ENCODE measurements at places on chromosomes 2 and 18.

GRCh38 chr2:160241251-160242137, 41.4 kb upstream of the ITGB6 start:
- no peak for DNase-seq

GRCh38 chr18:61697306-61697909, 195.4 kb downstream of the RNF152 start:
- DNase-seq: no peak

- no peak for DNase-seq
These were observed 16.4 kb downstream of the WDR35 start for GRCh38 chr2:19973466-19973865.

DNA sequence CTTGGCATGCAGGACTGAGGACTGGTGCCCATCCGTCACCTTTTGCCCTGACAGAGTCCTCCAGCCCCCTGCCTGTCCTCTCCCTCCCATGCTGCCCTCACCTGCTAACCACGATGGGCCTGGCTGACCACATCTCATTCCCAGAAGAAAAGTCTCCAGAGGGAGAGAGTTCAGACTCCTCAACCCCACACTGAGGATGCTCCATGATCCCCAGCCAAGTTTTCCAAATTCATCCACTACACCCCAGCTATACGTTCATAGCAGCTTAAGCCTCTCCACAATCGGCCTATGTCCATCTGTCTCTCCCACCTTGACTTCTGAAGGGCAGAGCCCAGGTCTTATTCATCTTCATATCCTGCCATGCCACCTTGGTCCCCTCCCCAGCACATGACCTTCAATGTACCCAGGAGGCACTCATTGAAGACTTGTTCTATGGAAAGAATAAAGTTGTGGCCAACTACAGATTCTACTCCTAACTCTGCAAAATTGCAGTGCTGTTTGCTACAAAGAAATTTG, 115.6 kb upstream of the ID2 start:
- DNase-seq: no peak

DNA sequence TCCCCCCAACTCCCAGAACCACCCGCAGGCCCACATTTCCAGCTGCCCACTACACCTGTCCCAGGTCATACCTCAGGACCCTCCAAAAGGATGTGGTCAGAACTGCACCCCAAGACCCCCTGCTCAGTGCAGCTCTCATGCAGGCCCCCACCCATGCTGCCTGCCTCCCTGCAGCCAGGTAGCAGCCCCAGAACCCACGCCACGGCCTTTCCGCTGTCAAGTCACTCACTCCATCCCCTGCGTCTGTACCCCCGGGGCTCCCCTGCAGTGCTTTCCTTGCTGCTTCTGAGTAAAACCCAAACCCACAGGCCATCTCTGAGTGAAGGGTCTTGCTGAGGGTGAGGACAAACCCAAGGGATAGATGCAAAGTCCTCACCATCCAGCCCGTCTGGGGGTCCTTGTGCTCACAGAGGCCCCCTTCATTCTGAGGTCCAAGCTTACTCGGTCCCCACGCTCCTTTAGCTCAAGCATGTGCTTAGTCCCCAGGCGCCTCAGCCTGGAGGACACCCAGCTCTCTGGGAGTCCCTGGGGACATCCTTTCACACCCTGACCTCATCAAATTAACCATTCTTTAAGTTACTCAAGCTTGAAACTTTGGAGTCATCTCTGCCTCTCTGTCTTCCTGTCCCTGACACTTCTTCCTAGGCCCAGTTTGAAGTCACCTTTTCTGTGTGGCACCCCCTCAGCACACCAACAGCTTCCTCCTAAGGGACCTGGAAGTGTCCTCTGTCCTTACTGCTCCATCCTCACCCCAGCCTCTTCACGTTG, 130.1 kb downstream of the SMAD7 start:
- no peak for DNase-seq

GRCh38 chr2:72973566-72974435, 56.5 kb downstream of the EMX1 start:
- no peak for DNase-seq

DNA sequence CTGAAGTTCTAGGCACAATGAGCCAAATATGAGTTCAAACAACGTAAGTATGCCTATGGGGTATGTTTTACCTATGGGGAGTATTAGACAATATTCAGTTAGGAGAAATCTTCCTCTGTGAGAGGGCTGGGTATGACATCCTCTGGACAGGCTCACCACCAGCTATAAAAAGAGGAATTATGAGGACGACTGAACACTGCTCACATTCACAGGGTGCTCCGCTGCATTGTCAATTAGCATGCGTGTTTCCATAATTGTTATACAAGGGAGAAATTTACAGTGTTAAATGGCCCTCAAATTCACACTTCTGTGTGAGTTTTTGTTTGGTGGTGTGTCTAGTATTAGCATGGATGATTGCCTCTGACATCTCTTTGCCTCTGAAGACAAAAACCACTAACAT, 700.4 kb downstream of the BCL11A start:
- no peak for DNase-seq

GRCh38 chr2:85777441-85777861, 23.7 kb downstream of the ATOH8 start:
- no peak for DNase-seq

DNA sequence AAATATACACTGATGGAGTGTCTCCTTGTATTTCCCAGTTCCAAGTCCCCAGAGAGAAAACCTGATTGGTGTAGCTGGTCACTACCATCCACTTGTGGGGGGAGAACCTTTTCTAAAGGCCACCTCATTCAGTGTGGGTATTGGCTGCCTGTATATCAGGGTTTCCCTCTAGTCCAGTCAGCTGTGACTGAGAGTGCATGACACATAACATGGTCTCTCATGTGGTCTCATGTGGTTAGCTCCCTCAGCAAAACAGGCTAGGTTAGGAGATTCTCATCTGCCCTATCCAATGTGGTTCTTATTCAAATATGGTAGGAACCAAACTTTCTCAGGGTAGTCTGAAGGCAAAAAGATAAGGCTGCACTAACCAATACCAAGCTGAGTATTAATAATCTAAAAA, 4.1 kb upstream of the GORASP2 start:
- DNase-seq: no peak

- no peak for DNase-seq
These were observed 116.6 kb upstream of the RBBP8 start for GRCh38 chr18:22816266-22817176.

GRCh38 chr2:239339726-239340601, 60.9 kb downstream of the HDAC4 start:
- no peak for DNase-seq

DNA sequence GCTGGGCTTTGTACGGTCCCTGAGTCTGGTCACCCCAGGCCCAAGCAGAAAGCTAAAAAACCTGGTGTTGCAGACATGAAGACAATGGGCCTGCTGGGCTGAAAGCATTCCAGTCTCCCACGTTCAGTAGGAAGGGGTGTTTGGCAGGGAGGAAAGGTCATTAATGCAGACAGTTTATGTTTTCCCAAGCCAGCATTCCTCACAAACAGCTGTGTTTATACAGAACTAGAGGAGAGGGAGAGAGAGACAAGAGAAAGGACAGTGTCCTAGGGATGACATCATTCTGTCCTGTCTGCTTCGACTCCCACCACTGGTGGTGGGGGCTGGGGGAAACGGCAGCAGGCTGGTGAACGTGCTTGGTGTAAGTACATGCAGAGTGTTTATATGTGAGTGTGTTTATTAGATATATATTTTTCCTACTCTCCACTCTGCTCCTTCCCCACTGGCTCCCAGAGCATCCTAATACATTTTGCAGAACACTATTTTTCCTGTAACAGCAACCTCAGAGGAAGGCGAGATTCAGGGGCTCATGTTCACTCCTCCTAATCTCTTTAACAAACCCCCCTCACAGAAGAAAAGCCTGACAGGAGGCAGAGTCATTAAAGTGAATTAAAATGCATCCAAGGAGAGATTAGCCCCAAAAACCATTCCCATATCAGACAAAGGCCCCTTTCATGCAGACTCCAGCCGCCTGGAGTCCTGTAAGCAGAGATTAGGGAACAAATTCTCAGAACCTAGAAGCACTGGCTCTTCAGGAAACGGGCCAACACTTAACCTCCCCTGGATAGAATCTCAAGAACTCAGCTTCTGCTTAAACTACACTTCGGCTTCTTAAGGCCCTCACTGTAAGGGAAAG, 380.4 kb downstream of the TNS1 start:
- no peak for DNase-seq

- no peak for DNase-seq
These were observed 83.8 kb downstream of the CLHC1 start for GRCh38 chr2:55148269-55148668.

DNA sequence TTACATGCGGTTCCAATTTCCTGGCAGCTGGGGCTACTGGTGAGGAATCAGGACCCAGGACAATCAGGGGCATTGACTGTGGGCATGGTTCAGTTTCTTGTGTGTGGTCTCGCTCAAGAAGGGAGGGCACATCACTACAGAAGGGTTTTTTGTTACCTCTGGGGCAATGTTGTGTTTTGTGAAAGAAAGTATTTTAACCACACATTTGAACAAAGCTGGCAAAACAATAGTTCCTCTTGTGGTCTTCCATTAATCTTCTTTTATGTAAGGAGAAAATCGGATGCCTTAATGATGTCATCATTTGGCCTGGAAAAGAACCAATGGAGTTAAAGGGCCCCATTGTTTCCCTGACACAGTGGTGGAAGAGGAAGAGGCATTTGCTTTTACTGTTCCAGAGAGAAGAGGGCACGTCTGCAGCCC, 197.4 kb downstream of the SH3BP4 start:
- no peak for DNase-seq

DNA sequence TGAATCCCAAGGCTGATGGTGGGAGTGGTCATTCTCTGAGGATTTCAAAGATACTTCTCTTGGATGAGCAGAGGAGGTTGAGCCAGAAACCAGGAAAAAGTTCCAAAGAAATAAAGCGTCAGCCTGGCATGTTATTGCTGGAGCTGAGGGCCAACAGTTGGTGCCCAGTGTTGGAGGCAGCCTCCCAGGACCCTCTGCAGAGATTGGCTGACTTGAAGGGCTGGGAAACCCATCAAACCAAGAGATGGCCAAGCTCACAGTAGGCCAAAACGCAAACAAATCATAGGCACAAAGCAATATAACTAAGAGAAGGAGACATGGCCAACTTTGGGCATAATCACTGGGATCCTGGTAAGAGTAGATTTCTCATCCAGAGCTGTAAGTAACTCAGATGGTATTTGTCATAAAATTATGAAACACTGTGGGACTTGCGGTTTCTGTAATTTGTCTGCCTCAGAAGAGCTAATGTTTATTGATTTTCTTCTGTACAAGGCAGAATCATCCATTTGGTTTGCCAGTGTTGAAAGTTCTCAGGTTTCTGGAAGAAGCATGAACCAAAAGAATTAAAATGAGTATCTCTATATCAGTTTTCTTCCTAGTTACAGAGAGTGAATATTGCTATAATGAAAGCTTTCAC, 108.3 kb downstream of the ATL2 start:
- no peak for DNase-seq

GRCh38 chr2:223720367-223720766, 117.0 kb downstream of the AP1S3 start:
- DNase-seq: no peak

DNA sequence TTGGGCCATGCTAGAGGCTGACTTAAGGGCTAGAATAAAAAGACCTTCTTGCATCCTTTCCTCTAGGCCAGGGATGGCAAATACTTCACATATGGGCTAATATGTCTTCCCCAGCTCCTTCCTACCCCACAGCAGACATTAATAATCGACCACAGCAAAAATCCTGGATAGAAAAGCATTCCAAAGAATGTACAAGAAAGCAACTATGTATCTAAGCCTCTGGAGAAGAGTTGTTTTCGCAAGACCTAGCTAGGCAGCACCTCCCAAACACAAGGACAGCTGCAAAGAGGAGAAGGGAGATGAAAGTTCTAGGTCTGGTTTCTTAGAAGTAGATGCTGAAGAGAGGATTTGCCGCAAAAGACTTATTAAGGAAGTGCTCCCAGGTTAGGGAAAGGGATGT, 372.6 kb downstream of the SLC4A3 start:
- no peak for DNase-seq

- no peak for DNase-seq
These were observed 52.7 kb downstream of the TMEM200C start for GRCh38 chr18:5842653-5843052.

GRCh38 chr2:49928551-49928950, 774.2 kb upstream of the FSHR start:
- no peak for DNase-seq

- no peak for DNase-seq
These were observed 70.4 kb upstream of the HPCAL1 start for GRCh38 chr2:10232096-10232815.

DNA sequence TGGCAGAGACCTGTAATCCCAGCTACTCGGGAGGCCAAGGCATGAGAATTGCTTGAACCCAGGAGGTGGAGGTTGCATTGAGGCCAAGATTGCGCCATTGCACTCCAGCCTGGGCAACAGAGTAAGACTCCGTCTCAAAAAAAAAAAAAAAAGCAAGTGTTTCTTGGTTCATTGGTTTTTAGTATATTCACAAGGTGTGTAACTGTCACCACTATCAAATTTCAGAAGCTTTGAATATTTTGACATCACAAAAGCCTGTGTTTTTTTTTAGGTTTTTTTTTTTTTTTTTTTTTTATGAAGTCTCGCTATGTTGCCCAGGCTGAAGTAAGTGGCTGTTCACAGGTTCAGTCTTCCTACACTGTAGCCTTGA, 16.7 kb downstream of the DDX1 start:
- DNase-seq: no peak

DNA sequence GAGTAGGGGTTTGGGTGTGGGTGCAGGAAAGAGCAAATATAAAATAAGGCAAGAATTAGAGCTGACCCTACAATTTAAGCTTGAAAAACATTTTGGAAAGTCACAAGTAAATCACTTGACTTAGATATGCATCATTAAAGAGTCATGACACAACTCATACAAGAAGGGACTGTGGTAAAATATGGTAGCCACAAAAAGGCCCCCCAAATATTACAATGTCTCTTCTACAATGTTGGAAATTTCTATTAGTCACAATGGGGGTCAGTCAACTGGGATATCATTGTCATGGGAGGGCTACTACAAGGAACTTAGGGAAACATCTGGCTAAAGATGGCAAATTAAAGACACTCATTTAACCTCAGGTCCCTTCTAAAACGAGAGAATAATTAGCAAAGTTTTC, 15.7 kb upstream of the SERPINB2 start:
- DNase-seq: no peak

- no peak for DNase-seq
These were observed 17.0 kb downstream of the TMEM177 start for GRCh38 chr2:119696005-119696404.

DNA sequence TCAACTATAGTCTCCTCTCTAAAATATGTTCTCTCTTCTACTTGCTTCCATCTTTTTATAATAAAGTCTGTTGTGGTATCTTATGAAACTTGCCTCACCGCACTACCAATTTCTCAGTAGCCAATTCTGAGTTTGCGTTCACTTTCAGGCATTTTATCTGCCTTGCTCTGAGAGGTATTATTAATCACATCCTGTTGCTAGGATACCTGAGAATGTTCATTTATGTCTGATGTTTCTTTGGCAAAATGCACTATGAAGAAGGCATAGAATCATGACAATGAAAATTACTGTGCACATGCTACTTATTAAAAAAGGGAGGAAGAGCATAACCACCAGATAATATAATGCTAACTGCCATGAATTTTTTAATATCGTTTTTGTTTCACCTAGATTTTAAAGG, 130.2 kb downstream of the CHST9 start:
- DNase-seq: no peak
